ENCODE measurements at places on chromosomes 6 and 20.

GRCh38 chr6:22313796-22314195 is 17.0 kb upstream of the PRL start:
- no peak for DNase-seq

DNA sequence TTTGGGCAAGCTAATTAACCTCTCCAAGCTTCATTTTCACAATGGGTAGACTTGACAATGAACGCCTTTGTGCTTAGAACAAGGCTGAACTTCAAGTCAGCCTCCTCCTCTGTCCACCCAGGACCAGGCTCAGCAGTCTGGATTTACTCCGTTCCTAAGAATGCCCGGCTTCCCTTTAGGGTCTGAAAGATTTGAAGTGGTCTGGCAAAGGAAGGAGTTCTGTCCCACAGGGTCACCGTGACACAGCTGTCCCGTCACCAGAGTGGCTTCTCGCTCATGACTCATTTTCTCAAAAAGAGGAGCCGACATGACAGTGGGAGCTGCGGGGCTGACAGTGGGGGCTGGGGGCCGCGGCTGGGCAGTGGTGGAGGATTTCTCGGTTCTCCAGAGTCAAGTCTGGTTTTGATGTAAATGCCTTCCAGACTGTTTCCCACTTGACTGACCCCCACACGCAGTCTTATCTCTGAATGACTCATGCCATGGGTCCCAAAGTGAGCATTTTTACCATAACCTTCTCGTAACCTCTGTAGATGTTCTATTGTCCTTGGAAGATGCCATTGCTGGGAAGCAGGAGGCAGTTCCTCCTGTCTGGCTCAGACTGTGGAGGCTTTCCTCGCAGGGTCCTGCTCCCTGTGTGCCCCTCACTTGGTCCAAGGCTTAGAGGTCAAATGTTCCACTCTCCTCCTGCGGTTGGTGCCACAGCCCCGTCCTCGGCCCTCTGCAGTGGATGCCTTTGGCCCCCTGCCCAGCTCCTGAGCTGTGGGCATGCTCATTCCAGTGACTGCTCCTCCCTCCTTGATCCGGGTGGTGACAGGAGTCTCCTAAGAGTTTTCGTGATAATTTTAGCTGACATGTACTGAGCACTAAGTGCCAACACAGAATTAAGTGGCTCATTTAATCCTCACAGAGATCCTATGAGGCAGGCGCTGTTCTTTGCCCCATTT is 253.1 kb downstream of the FNDC1 start:
- DNase-seq, result no peak

DNA sequence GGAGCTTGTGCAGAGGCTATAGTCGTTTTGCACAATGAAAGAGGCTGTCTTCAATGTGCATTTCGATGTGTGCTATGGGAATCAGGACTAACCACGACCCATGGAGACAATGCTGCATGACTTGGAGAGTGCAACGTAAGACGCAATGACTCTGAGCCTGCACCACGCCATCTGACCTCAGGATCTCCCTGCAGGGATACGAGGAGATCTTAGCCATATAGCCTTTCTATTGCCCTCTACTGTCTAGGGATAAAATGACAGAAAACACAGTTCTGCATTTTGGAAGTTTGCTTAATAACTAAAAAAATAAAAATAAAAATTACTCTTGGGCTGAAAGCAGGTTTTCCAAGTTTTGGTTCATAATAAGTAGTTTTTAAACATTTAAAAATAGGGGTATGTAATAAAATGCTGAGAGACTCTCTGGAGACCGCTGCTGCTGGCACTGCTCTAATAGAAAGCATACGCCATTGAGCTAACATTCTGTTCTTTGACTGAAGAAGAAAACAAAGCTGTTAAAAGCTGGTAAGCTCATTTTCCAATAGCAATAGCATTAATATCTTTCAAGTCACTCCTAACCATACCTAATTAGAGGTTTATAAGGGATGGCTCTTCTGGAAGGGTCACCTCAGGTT is 87.2 kb downstream of the PDE7B start:
- peak; percentile 65 for DNase-seq

- no peak for DNase-seq
These were observed 9.9 kb downstream of the TBCC start for GRCh38 chr6:42735976-42736375.

DNA sequence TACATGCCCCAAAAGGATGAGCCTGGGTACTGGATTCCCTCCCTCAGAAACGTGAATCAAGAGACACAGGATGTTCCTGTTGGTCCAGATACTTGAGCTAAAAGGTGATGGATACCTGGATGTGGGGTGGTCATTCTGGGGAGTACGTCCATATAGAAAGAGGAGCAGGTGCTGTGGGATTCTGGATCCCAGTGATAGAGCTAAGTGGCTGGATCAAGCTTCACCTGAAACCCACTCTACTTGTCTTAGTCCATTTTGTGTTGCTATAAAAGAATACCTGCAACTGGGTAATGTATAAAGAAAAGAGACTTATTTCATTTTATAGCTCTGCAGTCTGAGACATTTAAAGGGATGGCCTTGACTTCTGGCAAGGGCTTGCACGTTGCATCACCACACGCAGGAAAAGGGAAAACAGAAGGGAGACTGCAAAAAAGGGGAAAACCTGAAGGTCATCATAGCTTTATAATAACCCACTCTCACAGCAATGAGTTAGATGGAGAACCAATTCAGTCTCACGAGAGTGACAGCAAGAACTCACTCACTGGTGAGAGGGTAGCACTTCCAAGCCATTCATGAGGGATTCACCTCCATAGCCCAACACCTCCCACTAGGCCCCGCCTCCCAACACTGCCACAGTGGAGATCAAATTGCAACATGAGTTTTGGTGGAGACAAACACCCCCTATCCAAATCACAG is 31.2 kb downstream of the RIPOR3 start:
- DNase-seq, result no peak

GRCh38 chr6:100491952-100492670 is 27.4 kb upstream of the SIM1 start:
- no peak for DNase-seq
